Upper lobe of right lung (tissue), 1 donor: ENCODE measurements at places on chromosomes 2 and 18. TPM values are rescaled to one million over a fixed set of nuclear protein-coding genes. Genes with fewer than 3 reads are reported as not detected.

The CBLN2 gene
- 0.26 TPM for total RNA-seq

DNA sequence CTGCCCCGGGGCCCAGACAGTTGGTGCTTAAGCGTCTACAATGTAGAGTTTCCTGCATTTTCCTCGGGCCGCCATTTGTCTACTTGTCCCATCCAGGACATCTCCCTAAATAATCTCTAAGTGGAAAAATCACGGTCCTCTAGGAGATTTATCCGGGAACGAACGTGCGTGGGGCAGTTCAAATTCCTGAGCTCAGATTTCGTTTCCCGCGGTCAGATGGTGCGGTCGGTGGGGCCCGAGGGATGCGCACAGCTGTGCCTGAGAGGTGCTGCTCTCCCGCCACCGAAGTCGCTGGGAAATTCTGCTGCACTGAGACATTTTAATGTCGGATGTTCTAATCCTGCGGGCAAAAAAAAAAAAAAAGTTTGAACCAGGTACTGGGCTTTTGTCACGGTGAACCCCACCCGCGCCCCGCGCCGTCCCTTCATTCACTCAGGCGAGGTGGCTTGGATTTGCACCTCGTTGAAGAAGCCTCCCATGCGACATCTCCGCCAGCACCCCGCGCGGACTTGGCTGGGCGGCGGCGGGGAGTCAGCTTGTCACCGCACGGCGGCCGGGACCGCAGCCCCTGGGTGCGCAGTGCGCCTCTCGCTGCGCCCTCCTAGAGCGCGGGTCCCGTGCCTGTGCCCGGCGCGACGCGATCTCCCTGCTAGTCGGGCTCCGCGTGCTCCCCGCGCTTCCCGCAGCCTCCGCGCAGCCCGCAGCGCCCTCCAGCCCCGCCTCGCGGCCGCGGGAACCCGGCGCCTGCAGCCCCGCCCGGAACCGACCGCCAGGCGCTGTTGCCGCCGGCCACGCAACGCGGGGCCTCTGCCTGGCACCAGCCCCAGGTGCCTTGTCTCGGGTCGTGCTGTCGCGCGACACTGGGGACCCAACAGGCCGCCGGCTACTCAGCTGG, 191.9 kb upstream of the TCF4 start:
- peak overlapping the region; percentile 58 for H3K4me3 ChIP-seq
- H3K27me3 ChIP-seq = no peaks in the 10 kb centered on the region
- peak overlapping the region; percentile 63 for H3K27ac ChIP-seq
- no peaks in the 10 kb centered on the region for H3K4me1 ChIP-seq
- no peaks in the 10 kb centered on the region for H3K36me3 ChIP-seq
- peak; percentile 63 for DNase-seq

GRCh38 chr2:100976645-100977391, 25.3 kb upstream of the RPL31 start:
- peak; percentile 29 for DNase-seq
- H3K27me3 ChIP-seq = no peaks in the 10 kb centered on the region
- H3K27ac ChIP-seq = no peak overlapping the region
- no peaks in the 10 kb centered on the region for H3K36me3 ChIP-seq

- H3K4me3 ChIP-seq = no peak overlapping the region
- H3K27me3 ChIP-seq = peaks cover 5% of the 10 kb centered on the region
- no peak for DNase-seq
- no peaks in the 10 kb centered on the region for H3K4me1 ChIP-seq
These were observed 8.1 kb upstream of the CXCR4 start for GRCh38 chr2:136126021-136126420.

GRCh38 chr2:10504370-10504993, 56.4 kb upstream of the ODC1 start:
- no peaks in the 10 kb centered on the region for H3K36me3 ChIP-seq
- no peaks in the 10 kb centered on the region for H3K27me3 ChIP-seq
- H3K4me1 ChIP-seq = peaks cover 6% of the 10 kb centered on the region
- no peak overlapping the region for H3K27ac ChIP-seq
- no peak overlapping the region for H3K4me3 ChIP-seq

DNA sequence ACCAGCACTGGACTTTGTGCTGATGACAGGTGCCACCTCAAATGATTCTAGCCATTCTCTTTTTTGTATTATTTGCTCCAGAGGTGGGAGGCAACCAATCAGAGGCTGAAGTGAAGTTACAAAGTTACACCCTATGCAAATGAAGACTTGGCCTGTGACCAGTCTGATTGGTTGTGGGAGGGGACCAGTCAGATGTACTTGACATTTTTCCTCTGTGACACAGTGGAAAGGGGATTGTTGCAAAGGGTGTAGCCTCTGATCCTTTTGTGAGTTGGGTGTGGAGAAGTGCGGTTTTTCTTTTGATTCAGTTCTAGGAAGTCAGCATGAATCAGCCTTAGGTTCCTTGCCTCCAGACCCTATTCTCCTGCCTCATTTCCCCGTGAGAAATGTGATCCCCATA, 244.0 kb downstream of the ARL6IP6 start:
- H3K36me3 ChIP-seq = no peaks in the 10 kb centered on the region
- no peak for DNase-seq
- H3K4me3 ChIP-seq = no peak overlapping the region
- no peaks in the 10 kb centered on the region for H3K27me3 ChIP-seq
- H3K4me1 ChIP-seq = no peaks in the 10 kb centered on the region
- no peak overlapping the region for H3K27ac ChIP-seq

GRCh38 chr2:217994776-217995274, 8.0 kb downstream of the TNS1 start:
- H3K36me3 ChIP-seq = no peaks in the 10 kb centered on the region
- H3K27ac ChIP-seq = peak overlapping the region; percentile 6
- peaks cover 31% of the 10 kb centered on the region for H3K4me1 ChIP-seq

DNA sequence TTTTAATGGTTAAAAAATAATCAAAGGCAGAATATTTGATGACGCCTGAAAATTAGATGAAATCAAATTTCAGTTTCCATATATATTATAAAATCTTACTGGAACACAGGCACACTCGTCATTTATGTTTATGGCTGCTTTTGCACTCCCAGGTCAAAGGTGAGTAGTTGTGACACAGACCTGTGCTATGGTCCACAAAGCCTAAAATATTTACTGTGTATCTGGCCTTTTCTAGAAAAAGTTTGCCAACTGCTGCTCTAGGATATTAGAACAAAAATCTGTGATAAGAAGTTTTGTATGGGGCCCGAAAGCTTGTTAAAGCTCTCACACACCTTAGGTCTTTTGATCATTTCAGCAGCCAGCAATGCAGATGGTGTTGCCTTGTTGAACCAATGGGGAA, 104.3 kb downstream of the PKP4 start:
- no peak overlapping the region for H3K27ac ChIP-seq
- no peak for DNase-seq
- no peaks in the 10 kb centered on the region for H3K4me1 ChIP-seq
- no peaks in the 10 kb centered on the region for H3K27me3 ChIP-seq

GRCh38 chr2:70181363-70181956, 9.4 kb downstream of the C2orf42 start:
- peaks cover 51% of the 10 kb centered on the region for H3K36me3 ChIP-seq
- H3K27me3 ChIP-seq = no peaks in the 10 kb centered on the region
- no peak overlapping the region for H3K4me3 ChIP-seq
- H3K4me1 ChIP-seq = no peaks in the 10 kb centered on the region
- no peak overlapping the region for H3K27ac ChIP-seq

GRCh38 chr2:27135478-27135955, 1.1 kb upstream of the PREB start:
- H3K36me3 ChIP-seq = peaks cover 22% of the 10 kb centered on the region
- no peaks in the 10 kb centered on the region for H3K27me3 ChIP-seq
- peaks cover 13% of the 10 kb centered on the region for H3K4me1 ChIP-seq
- no peak overlapping the region for H3K27ac ChIP-seq

- H3K27ac ChIP-seq = no peak overlapping the region
- H3K27me3 ChIP-seq = no peaks in the 10 kb centered on the region
- no peaks in the 10 kb centered on the region for H3K4me1 ChIP-seq
- H3K36me3 ChIP-seq = no peaks in the 10 kb centered on the region
- peak; percentile 26 for DNase-seq
These were observed 146.8 kb downstream of the SEPTIN10 start for GRCh38 chr2:109466674-109467575.

The AQP12A gene
- not detected for total RNA-seq

The PTPN4 gene
- total RNA-seq = 45.4 TPM

The ANKRD36B gene
- 17.4 TPM for total RNA-seq

DNA sequence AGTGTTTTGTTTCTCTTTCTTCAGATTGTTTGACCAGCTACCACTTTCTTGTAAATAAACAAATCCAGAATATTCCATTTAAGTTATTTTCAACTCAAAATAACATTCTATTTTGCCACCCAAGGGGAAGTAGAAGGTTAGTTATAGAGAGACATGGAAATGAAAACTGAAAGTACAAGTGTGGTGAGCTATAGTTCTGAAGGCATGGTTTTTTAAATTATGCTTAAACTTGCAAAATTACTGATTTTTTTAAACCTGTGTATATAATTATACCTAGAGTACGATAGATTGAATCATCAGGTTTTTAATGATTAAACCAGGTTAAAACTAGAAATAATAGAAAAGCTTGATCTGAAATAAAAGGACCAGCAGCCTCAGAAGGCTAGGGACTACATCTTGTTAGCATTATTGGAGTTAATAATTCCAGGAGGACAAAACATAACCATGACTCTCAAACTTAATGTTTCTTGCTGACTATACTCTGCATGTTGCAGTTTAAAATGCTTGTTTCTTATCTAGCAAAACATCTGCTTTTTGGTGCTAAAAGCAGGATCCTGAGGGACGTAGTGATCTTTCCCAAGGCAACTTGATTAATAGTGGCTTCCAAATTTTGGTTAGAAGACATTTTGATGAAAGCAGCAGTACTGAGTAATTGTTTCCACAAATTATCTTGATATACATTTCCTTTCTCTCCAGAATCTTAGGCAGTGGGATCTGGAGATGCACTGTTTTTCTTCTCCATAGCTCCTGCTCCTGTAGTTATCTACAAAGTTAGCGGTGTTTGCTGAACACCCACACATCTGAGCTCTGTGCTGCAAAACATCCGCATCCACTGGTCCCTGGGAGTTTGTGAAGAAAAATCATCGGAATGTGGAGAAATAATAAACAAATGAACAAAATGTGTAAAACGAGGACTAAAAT, 327.2 kb upstream of the PKDCC start:
- H3K4me3 ChIP-seq = peak overlapping the region; percentile 17
- no peaks in the 10 kb centered on the region for H3K36me3 ChIP-seq
- H3K27ac ChIP-seq = peak overlapping the region; percentile 28
- peaks cover 11% of the 10 kb centered on the region for H3K4me1 ChIP-seq
- no peak for DNase-seq

DNA sequence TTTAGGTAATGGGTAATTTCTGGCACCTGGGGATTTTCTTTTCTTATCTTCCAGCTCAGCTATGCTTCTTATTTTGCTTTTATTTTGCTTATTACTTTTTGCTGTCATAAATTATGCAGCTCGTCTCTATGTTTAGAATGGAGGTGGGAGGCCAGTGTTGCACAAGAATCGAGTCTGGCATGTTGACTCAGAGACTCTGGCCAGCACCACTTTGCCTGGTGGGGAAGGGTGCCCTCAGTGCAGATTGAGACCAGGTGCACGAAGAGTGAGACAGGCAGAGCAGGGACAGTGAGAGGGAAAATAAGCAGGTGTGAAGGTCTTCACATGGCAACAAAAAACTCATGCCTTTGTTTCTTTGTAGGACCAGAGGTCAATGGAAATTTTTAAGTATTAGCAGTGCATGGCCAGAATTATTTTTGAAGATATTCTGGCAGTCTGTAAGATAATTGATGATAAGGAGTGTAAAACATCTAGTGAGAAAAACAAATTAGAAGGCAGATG, 59.2 kb upstream of the SLC5A7 start:
- H3K4me1 ChIP-seq = no peaks in the 10 kb centered on the region
- H3K27me3 ChIP-seq = no peaks in the 10 kb centered on the region
- H3K27ac ChIP-seq = no peak overlapping the region
- H3K36me3 ChIP-seq = no peaks in the 10 kb centered on the region
- DNase-seq = no peak

The LDLRAD4 gene
- total RNA-seq = 18.4 TPM

The MROH2A gene
- not detected for total RNA-seq

DNA sequence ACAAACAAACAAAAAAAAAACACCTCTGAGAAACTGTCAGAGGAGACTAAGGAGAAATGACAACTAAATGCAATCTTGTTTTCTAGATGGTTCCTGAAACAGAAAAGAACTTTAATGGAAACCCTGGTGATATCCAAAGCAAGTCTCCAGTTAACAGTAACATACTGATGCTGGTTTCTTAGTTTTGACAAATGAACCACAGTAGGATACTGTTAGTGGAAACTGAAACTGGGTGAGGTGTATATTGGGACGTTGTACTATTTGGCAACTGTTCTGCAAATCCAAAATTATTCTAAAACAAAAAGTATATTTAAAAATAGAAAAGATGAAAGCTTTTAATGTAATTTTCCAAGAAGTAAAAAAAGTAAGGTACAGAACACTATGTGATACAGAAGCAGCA, 11.4 kb downstream of the SESTD1 start:
- no peak for DNase-seq
- no peaks in the 10 kb centered on the region for H3K27me3 ChIP-seq
- no peaks in the 10 kb centered on the region for H3K36me3 ChIP-seq
- no peak overlapping the region for H3K27ac ChIP-seq
- H3K4me3 ChIP-seq = no peak overlapping the region

DNA sequence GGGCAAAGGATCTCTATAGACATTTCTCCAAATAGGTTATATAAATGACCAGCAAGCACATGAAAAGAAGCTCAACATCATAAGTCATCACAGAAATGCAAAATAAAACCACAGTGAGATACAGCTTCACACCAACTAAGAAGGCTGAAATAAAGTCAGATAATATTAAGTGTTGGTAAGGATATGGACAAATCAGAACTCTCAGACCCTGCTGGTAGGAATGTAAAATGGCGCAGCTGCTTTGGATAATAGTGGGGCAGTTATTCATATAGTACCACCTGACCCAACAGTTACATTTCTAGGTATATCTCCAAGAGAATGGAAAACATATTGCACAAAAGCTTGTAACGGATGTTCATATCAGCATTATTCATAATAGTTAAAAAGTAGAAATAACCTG, 14.0 kb downstream of the EPB41L5 start:
- no peaks in the 10 kb centered on the region for H3K27me3 ChIP-seq
- no peak overlapping the region for H3K4me3 ChIP-seq
- no peaks in the 10 kb centered on the region for H3K4me1 ChIP-seq
- DNase-seq = no peak
